ENCODE measurements at places on chromosomes 6 and 20.

GRCh38 chr20:1319462-1319861, 9.5 kb downstream of the SDCBP2 start:
- no peak for DNase-seq

DNA sequence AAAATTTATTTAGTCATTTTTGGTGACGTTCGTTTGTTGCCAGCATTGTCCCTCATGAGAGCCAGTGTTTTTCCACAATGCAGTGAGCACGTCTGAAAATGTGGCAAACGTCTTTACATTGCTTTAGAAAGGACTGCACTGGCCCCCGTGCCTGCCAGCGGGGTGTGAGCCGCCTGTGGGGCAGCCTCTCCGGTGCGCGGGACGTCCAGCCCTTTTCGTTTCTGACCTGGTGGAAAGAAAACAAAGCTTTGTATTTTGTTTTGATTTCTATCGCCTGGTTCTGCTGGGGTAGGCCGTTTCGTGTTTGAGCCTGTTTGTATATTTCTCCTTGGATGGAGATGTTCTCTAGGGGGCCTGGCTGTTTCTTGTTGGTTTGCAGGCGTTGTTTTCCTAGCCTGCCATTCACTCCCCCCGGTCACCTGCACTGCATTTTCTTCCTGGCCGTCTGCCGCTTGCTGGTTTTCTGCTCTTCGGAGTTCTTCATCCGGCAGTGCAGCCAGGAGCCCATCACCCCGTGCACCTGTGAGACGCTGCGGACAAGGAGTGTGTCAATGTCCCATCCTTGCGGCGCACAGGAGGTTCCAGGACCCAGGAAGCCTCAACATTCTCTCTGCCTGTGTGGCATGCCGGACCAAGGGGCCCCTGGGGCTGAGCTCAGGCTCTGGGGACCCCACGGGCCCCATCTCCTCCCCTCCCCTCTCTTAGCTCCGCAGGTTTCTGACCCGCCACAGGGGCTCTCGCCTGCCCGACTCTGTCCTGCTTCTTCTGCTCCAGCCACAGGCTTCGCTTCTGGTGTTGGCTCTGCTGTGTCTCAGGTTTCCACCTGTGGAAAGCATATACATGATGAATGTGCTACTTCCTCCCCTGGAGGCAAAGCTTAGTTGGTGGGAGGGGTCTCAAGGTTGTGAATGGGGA, 100.5 kb downstream of the CDH4 start:
- no peak for DNase-seq

DNA sequence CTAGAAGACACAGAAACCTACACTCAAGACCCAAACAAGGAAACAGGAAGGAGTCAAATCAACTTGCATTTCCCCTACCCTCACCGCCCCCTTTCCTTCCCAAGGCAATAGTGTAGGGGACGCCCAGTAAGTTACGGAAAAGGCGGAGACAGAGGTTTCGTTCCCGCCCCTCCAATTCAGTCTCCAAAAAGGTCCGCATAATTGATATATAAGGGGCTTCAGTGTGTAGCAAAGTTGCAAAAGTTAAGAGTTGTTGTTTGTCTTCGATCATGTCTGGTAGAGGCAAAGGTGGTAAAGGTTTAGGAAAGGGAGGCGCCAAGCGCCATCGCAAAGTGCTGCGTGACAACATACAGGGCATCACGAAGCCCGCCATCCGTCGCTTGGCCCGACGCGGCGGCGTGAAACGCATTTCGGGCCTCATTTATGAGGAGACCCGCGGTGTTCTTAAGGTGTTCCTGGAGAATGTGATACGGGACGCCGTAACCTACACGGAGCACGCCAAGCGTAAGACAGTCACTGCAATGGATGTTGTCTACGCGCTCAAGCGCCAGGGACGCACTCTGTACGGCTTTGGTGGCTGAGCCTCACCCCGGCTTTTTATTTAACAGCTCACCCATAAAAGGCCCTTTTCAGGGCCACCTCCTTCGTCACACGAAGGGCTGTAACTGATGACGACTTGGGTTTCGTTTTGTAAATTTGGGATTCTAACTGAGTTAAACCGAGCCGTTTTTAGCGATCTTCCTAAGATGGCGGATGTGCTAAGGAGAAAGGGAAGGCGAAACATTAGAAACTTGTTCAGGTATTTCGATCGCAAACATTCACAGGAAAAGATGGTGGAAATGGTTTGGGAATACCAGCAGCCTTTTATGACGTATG, 124.6 kb upstream of the BTN3A2 start:
- peak; percentile 98 for DNase-seq

DNA sequence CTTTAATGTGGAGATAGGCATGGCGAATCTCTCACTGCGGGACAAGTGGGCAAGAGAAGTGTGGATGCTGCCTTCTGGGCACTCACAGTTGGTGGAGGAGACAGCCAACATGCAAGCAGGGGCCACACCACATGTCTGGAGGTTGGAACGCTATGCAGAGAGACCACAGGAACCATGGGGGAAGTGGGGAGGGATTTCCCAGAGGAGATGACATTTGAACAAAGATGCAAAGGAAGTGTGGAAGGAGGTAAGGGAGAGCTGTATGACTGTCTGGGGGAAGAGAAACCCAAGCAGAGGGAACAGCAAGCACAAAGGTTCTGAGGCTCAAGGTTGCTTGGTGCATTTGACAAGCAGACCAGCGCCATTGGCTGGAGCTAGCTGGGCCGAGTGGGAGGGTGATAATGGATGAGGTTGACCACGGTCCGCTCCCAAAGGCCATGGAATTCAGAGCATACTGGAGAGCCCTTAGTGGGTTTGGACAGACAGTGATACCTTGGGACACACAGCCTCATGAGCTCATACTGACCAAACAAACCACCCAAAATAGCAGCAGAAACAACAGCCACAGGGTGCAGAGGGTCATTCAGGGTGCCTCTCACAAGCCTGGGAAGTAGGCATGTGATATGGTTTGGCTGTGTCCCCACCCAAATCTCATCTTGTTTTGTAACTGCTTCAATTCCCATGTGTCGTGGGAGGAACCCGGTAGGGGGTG, 7.6 kb upstream of the FAM110A start:
- DNase-seq, result no peak

GRCh38 chr20:42338294-42339201, 720.4 kb upstream of the CHD6 start:
- peak; percentile 89 for DNase-seq

- DNase-seq, result no peak
These were observed 10.3 kb upstream of the E2F1 start for GRCh38 chr20:33696448-33696847.

GRCh38 chr20:40578961-40579360, 110.1 kb downstream of the MAFB start:
- no peak for DNase-seq

- DNase-seq, result no peak
These were observed 26.8 kb upstream of the UBE2J1 start for GRCh38 chr6:89379281-89379680.

GRCh38 chr6:57283106-57283505, 34.3 kb upstream of the PRIM2 start:
- no peak for DNase-seq

- DNase-seq, result no peak
These were observed at the start of gene SOX18 for GRCh38 chr20:64049060-64049877. Gene SOX18, minus strand, starts transcription at chr20:64049639. Its CDS starts 123 bp downstream, at chr20:64049516.

- DNase-seq, result no peak
These were observed 98.9 kb downstream of the TBC1D7 start for GRCh38 chr6:13229205-13230085.

DNA sequence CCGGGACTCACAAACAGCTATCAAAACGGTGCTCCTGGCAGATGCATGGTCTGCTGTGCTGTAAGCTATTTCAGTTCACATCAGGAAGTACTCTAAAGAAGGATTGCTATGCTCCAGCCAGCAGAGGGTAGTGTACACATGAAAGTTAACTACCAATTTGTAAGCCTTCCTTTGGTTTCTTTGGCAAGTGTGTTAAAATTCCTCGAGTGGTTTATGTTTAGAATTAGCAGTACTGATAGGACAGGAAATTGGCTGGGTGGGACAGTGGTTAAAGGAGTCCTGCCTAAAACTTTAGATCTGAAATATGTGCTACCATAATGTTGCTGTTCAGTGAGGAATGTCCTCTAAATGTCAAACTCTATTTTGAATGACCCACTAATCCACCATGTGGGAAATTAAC, 47.4 kb downstream of the TRMT11 start:
- peak; percentile 79 for DNase-seq

DNA sequence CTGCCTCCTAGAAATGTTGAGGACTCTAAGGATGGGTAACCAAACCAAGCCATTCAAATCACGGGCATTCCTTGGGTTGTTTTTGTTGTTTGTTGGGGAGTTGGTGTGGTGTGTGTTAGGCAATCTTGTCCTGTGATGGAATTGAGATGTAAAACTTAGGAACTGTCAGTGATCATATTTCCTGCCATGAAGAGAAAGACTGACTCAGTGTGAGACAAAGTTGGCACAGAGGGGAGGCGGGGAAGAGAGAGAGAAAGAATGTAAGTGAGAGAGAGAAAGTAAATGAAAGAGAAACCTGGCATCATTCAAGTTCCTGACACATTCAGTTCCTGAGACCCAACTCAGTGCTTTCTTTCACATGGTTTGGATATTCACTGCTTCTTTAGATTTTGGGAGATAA, 21.6 kb upstream of the FBXO30 start:
- DNase-seq, result no peak

GRCh38 chr20:38751360-38751976, 3.2 kb downstream of the ACTR5 start:
- peak; percentile 32 for DNase-seq

GRCh38 chr20:47743671-47744070, 41.6 kb downstream of the SULF2 start:
- DNase-seq, result no peak

DNA sequence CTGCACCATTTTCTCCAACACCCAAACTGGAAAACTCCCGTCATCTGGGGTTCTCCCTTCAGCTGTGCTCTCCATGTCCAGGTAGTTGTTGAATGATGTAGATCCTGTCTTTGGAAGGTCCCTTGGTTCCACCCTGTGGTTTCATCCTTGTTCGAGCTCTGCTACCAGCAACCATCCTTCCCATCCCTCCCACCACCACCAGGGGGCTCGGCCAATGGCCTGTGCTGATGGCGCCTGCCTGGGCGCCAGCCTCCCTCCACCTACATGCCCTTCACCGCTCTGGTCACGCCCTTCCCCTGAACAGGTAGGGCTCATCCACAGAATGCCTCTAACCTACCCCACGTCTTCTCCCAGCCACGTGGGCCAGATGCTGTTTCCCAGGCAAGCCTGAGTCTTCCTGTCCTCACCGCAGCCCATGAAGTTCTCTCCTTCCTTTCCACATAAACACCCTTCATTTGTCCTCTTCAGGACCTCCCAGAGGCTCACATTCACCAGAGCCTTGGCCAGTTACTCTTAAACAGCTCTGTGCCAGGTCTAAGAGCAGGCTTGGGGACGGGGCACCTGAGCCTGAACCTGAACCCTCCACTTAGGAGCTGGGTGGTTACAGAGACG, 75.1 kb upstream of the DUSP22 start:
- no peak for DNase-seq

DNA sequence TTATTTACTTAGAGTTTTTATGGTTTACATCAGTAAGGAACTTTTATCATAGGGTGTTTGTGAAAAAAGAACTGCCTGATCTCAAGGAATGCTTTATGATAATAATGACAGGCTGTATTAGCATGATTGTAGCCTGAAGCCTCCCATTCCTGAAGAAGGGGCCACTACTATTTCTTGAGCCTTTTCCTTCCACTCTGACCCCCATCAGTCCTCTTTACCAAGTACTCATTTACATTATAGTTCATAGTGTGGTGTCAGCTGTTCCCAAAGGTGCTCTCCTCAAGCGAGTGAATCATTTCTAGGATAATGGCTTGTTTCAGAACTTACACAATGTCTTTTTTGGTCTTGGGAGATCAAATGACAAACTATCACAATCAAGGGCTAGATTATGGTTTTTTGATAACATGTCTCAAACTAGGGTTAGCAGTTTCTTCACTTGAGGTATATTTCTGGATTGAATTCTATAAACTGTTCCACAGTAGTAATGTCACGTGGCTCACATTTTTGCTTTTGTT, 283.6 kb downstream of the CDKAL1 start:
- no peak for DNase-seq

GRCh38 chr6:166862287-166862977, 93.9 kb downstream of the RNASET2 start:
- DNase-seq, result no peak

DNA sequence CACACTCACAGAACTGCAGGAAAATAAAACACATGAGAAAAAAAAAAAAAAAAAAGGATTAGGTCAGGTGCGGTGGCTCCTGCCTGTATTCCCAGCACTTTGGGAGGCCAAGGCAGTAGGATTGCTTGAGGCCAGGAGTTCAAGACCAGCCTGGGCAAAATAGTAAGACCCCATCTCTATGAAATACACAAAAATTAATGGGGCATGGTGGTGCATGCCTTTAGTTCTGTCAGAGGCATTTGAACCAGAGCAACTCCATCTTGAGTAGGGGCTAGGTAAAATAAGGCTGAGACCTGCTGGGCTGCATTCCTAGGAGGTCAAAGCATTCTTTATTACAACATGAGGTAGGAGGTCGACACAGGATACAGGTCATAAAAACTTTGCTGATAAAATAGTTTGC, 39.0 kb upstream of the JARID2 start:
- DNase-seq, result no peak

GRCh38 chr6:136235233-136235564, 14.9 kb downstream of the MTFR2 start:
- DNase-seq, result no peak

GRCh38 chr20:1296922-1297321, 30.8 kb downstream of the SNPH start:
- DNase-seq, result no peak

- DNase-seq, result no peak
These were observed 135.7 kb downstream of the BCAS1 start for GRCh38 chr20:53934421-53935343.

- DNase-seq, result no peak
These were observed 110.1 kb upstream of the JAG1 start for GRCh38 chr20:10783707-10784553.

DNA sequence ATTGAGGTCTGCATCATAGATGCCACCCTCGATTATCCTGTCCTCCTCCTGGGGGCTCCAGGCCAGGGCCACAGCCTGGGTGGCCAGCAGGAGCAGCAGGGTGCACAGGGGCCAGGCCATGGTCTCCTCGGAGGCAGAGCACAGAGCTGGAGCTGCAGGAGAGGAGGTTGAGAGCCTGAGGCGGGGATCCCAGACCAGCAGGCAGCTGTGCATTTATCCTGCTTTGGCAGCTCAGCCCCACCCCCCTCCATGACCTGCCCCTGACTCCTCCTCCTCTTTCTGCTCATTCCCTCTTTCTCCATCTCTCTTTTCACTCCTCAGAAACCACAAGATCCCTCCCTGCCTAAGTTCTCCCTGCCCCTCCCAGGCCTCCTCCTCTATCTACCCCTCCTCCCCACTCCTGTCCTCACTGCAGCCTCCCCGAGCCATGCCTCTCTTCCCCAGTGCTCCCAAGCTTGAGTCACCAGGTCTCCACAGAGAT, at the start of gene CST2:
TSS of gene CST2 (minus strand) at position 189 of the 481 bp plus-strand sequence. CDS start at position 120, 69 bp downstream.
- DNase-seq, result no peak

All from skin of body (tissue), 3 donors.